Type B pancreatic cell (in vitro differentiated cells): ENCODE measurements at places on chromosomes 5 and 9.

GRCh38 chr5:83777856-83778255, 57.2 kb upstream of the HAPLN1 start:
- no peak for DNase-seq

GRCh38 chr5:138714694-138715093, 38.5 kb upstream of the CTNNA1 start:
- DNase-seq = no peak

DNA sequence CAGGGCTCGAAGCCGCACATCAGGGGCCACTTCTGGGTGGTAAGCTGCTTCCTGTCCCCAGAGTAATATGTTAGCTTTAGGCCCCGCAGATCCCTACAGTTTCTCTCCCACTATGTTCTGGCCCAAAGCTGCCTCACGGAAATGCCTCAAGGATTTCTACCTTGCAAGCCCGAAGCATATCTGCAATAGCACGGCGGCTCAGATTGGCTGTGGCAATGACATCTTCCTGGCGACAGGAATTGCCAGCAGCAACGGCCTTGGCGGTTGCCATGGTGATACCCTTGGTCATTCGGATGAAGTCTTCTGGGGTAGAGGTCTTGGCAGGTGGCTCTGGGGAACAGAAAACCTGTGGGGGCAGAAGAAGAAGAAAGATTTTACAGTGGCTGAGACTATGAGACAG, 10.3 kb upstream of the TPM2 start:
- no peak for DNase-seq

DNA sequence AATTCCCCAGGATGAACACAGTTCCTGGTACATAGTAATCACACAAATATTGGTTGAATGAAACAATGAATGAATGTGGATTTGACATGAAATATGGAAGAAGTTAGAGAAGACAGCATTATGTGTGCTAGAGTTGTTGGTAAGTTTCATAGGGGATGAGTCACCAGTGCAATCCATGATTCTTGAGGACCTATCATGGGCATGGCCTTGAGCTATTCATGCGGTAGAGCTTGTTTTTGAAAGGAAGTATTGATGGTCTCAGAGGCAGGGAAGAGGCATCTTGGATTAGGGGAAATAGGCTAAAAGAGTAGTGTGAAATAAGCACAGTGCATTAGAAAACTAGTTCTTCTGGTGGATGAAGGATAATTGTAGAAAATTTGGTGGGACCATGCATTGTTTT, 22.1 kb downstream of the SPATA31D1 start:
- DNase-seq = no peak

- DNase-seq = no peak
Measured at GRCh38 chr9:30039712-30040111, 2344.7 kb upstream of the ACO1 start.

DNA sequence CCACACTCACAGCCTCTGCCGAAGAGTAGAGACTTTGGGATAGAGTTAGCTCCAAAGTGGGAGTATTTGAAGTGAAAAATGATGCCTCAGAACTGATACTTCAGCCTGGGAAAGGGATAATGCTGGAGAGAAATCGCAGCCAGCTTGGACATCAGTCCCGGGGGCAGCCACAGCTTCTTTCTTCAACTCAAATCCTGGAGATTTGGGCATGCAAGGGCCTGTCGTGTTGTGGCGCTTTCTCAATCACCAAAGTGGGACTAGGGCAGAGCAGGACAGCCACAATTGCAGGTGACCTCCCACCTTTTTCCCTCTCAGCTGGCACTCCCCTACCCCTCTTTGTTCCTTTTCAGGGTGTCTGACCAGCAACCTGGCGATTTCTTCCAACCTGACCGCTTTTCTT, 70.4 kb downstream of the UBAP1 start:
- DNase-seq = no peak

DNA sequence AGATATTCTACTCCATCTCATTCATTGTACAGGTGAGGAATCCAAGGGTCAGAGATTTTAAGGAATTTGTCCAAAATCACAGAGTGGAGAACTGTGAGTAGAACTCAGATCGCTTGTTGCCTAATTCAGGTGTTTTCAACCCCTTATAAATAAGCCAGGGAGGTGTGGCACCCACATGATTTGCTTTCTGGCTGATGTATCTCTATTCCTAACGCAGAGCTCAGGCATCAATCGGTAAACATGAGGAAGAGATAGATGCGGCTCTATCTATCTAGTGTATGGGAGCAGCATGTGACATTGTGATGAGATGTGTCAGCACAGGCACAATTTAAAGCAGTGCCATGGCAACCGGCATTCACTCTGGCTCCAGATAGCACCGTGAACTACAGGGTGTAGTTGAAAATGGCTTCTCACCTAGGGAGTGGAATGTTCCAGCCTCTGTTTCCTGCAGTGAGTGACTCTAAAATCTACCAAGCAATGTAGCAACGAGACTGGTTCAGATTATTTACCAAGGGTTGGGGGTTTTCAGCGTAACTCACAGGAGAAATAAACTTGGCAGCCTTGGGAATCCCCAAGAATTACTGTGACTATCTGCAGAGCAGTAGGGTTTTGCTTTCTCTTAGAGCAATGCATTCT, 53.4 kb upstream of the SUB1 start:
- DNase-seq = no peak

DNA sequence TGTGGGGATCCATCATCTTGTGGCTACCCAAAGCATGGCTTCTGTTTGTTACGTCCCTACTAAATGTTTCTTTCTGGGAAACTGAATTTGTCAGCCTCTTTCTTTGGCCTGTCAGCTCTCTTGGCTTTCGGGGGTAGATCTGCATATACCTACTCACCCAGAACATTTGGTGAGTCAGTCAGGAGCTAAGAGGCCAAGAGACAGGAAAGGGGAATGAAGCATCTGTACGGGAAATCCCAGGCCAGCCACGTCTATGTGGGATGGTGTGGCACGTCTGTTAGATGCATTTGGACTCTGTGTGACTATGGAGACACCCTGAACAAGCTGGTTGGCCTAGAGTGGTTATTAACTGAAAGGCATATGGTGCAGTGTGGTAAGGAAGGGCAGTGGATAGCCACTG, 58.1 kb downstream of the CDO1 start:
- DNase-seq = no peak

GRCh38 chr9:117596678-117597077, 107.5 kb upstream of the TLR4 start:
- no peak for DNase-seq

- no peak for DNase-seq
Measured at GRCh38 chr9:110672873-110673510, 4.4 kb downstream of the MUSK start.

DNA sequence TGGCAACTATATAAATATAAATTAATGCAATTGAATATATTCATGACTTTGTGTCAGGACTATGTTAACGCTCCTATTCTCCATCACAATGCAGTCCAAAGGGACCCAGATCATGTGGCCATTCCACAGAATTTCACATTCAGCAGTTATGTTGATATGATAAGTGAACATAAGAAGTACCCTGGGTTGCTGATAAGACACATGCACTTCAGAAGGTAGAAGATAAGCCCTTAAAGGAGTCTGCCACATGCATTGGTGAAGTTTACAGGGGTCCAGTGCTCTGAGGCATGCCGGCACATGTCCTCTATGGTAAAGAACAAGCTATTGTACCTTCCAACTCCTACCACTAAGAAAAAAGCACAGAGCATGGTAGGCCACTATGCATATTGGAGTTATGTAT, 76.4 kb downstream of the PHAX start:
- no peak for DNase-seq

DNA sequence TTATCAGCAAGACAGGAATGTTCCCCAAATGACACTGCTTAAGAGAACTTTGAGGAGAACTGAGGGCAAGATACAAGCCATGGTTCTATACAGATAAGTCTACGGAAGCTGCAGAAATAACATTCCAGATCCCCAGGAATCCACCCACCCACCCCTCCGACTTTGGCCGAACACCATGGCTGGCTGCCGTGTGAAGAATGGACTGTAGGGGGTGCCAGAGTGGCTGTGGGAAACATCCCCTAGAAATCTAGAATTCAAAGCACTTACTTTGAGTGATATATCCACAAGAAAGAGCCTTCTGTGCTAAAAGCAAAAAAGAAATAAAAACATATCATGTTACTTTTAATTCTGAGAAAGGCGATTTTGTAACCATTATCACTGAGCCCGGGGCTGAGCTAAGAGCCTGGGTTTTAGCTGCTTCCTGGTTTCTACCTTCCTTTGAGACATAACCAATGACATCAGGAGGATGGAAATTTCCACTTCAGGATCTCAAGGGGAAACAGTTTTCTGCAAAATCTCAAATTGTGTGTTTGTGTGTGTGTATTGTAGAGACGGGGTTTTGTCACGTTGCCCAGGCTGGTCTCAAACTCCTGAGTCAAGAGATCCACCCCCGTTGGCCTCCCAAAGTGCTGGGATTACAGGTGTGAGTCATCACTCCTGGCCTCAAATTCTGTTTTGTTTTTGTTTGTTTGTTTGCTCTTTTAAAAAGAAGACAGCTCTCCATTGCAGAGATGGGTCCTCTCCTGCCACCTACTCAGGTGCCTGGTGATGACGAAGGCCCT, 36.4 kb downstream of the GGTA1 start:
- DNase-seq = no peak

DNA sequence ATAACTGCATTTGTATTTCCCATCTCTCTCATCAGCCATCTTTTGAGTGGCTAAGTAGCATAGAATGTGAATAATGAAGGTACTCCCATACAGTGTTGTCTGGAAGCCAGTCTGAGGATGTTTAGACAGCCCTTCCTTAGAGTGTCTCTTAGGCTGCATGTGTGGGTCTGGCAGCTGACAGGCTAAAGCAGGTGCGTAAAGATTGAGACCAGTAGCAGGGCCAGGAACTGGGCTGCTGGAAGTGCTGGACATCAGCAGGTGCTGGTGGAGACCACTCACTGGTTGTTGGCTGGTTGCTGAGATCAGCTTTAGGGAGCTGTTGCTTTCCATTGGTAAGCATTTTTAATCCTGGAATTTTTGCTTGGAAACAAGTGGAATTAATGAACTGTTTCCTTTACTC, 197.5 kb downstream of the PCSK5 start:
- DNase-seq = no peak

DNA sequence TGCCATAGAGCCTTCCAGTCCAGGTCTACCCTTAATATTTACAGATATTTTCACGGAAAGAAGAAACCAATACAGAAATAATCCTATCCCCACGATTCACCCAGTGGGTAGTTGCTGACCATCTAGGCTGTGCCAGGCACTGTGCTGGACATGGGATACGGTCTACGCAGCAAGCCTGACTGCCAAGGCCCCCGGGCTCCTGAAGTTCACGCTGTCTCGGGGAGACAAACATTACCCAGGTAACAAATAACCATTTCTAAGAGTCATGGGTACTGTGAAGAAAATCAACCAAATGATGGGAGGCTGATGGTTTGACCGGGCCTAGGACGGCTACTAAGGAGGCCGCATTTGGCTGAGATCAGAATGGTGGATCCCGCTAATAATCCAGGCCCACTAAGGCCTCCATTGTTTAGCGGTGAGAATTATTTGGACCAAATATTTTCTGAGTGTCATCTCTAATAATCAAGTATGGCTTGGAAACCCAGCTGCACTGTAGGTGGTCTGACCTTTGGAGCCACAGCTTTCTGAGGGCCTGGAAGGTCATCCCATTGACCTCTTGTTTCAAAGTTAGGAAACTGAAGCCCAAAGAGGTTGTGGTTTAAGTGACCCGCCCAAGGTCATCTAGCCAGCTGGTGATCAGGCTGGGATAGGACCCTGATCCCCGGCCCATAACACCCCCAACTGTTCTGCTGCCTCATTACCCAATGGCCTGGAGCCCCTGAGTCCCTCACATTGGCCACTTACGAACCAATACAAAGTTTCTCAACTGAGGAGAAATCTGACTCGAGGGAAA, 82.4 kb downstream of the AK8 start:
- peak; percentile 25 for DNase-seq

DNA sequence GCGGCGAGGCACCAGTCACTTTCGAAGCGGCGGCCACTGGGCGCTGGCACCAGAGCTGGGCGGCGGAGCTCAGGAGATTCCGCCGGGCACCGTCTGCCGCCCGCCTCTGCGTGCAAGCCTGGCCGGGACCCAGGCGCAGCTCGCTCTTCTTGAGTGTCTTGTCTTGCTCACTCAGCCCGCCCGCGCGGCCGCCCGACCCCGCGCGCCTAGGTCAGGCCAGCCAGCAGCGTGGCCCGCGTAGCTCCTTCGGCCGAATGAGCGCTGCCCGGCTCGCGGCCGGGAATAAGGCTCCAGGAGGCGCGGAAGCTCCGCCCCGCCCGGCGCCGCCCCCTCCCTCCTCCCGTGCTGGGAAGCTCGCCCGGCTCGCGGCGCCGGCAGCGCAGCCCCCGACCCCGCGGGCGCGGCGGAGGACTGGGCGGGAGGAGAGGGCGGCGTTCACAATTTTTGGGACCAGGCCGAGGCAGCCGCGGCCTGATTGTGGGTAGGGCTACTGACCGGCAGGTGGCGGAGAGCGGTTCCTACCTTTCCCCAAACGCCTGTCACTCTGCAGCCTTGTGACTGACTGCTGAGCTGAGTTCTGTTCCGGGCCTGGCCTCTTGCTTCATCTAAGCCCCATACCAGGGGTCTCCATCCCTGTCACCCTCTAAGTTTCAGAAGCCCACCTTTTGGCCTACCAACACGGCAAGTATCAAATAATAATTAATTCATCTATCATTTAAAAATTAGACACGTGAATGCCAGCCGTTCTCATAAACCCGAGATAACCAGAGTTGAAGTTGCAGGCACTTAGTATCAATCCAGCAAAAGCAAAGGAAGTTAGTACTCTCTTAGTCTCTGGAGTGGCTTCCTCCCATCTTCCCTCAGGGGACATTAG, at the start of gene HBEGF:
HBEGF (minus strand) TSS at position 256 of the 874 bp plus-strand sequence. CDS start 275 bp downstream, outside the sequence.
- DNase-seq = peak; percentile 82

DNA sequence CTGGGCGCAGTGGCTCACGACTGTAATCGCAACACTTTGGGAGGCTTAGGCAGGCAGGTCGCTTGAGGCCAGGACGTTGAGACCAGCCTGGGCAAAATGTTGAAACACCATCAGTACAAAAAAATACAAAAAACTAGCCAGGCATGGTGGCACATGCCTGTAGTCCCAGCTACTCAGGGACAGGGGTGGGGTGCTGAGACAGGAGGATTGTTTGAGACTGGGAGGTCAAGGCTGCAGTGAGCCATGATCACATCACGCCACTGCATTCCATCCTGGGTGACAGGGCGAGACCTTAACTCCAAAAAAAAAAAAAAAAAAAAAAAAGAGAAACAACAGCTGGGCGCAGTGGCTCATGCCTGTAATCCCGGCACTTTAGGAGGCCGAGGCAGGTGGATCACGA, 23.7 kb downstream of the DCAF12 start:
- no peak for DNase-seq

DNA sequence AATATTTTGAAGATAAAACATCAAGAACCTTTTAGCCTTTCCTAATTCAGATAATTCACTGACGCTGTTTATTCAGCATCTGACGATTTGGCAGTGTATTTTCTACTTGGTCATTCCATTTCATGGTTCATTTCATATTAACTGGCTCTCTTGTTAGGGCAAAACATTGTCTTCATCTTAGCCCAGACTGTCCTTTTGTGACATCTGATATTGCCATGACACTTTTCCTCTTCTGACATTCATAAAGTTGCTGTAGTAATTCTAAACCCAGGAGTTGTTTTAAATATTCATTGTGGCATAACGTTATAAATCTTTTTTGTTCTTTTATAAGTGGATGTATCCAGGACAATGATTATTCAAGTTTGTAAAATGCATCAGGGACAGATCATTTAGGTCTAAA, 1.8 kb downstream of the SCAMP1 start:
- DNase-seq = no peak

- peak; percentile 51 for DNase-seq
Measured at GRCh38 chr9:87677776-87678587, 47.9 kb upstream of the CTSL start.

- no peak for DNase-seq
Measured at GRCh38 chr5:38465061-38465460, 91.4 kb downstream of the LIFR start.
